CD4-positive, alpha-beta memory T cell (primary cell): ENCODE measurements at places on chromosomes 1 and 21. TPM values are rescaled to one million over a fixed set of nuclear protein-coding genes. Genes with fewer than 3 reads are reported as not detected.

Gene MANEAL
- 1.9 TPM for total RNA-seq

Gene ARTN
- not detected for total RNA-seq

Gene OR10J1
- not detected for total RNA-seq

Gene FMN2
- not detected for total RNA-seq

Gene CD48
- total RNA-seq, result 301 TPM

Gene DPT
- not detected for total RNA-seq

Gene SOX13
- 9.1 TPM for total RNA-seq

Gene MX1
- total RNA-seq, result 75.3 TPM

Gene SH2D1B
- total RNA-seq, result not detected

Gene LYPD8
- total RNA-seq, result not detected

Gene PRRX1
- not detected for total RNA-seq

Gene ZNF695
- total RNA-seq, result not detected

Gene SFPQ
- total RNA-seq, result 321 TPM

Gene RGSL1
- total RNA-seq, result not detected

Gene F5
- 4.9 TPM for total RNA-seq
